ENCODE measurements at places on chromosomes 3 and 15. TPM values are rescaled to one million over a fixed set of nuclear protein-coding genes. Genes with fewer than 3 reads are reported as not detected.

VEPH1 gene
- 2.2 TPM for total RNA-seq

CCR3 gene
- not detected for total RNA-seq

FGF7 gene
- 31.4 TPM for total RNA-seq

EXD1 gene
- not detected for total RNA-seq

CEP19 gene
- 2.6 TPM for total RNA-seq

- H3K27ac ChIP-seq, result no peak overlapping the region
- no peak for DNase-seq
- no peaks in the 10 kb centered on the region for H3K36me3 ChIP-seq
- H3K4me1 ChIP-seq, result no peaks in the 10 kb centered on the region
- no peaks in the 10 kb centered on the region for H3K27me3 ChIP-seq
Observed at GRCh38 chr15:30065025-30065801, 17.5 kb upstream of the GOLGA8J start.

- no peaks in the 10 kb centered on the region for H3K36me3 ChIP-seq
- DNase-seq, result no peak
- H3K27ac ChIP-seq, result no peak overlapping the region
- no peak overlapping the region for H3K4me3 ChIP-seq
Observed at GRCh38 chr3:131236421-131236820, 145.2 kb upstream of the NUDT16 start.

- DNase-seq, result no peak
- H3K4me3 ChIP-seq, result no peak overlapping the region
- H3K4me1 ChIP-seq, result peaks cover 13% of the 10 kb centered on the region
- H3K27me3 ChIP-seq, result peaks cover 35% of the 10 kb centered on the region
- H3K36me3 ChIP-seq, result no peaks in the 10 kb centered on the region
Observed at GRCh38 chr3:128495435-128495970, 2.5 kb upstream of the GATA2 start.

DNA sequence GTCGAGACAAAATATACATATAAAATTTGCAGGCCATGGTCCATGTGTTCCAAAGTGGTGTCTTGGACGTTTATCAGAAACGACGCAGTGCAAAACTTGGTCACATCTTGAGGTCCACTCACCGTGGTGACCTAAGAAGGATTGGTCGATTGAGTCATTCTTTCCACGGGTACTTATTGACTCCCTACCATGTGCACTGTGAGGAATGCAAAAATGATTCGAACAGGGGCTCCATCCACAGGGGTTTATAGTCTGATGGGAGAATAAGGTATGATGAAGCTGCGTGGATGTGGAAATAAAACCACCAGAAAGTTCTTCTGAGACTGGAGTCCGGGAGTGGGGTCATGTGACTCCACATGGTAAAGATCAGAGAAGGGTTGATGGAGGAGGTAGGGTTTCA is 185.2 kb downstream of the ITPR1 start:
- H3K27me3 ChIP-seq, result no peaks in the 10 kb centered on the region
- H3K27ac ChIP-seq, result no peak overlapping the region
- peaks cover 39% of the 10 kb centered on the region for H3K36me3 ChIP-seq

DNA sequence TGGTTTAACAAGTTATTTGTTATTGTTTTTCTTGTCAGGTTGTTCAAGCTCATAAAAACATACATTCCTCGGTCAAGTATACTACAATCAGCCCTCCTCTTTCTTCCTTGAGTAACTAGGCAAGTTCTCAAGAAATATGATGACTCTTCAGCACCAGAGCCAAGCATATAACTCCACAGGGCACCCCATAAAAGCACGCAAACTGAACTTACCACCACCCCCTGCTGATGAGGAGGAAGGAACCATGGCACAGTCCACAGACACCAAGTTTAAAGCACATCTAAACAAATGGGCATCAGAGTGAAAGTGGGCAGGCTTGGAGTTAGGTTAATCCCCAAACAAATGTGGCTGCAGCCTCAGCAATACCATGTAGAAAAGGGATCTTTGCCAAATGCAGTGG is 5.3 kb downstream of the IP6K2 start:
- no peak overlapping the region for H3K27ac ChIP-seq
- no peak overlapping the region for H3K4me3 ChIP-seq
- H3K36me3 ChIP-seq, result peaks cover 13% of the 10 kb centered on the region
- H3K4me1 ChIP-seq, result peaks cover 4% of the 10 kb centered on the region

DNA sequence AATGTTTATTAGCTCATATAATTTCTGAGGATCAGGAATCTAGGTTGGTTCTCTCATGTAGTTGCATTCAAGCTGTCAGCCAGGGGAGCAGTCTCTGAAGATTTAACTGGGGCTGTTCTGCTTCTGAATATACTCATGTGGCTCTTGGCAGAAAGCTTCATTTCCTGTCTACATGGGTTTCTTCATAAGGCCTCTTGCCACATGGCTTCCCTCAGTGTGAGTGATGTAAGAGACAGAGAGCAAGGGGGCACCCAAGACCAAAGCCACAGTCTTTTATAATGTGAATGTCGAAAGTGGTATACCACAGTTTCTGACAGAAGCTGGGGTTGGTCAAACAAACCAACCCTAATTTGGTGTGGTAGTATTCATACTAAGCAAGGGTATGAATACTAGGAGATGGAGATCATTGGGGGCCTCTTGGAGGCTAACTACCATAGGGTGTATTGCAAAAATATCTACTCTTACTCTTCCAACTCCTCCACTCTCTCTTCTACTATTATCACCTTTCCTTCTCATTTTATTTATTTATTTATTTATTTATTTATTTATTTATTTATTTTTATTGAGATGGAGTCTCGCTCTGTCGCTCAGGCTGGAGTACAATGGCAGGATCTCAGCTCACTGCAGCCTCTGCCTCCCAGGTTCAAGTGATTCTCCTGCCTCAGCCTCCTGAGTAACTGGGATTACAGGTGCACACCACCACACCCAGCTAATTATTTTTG is 123.8 kb downstream of the B3GALNT1 start:
- DNase-seq, result no peak
- H3K36me3 ChIP-seq, result no peaks in the 10 kb centered on the region
- H3K27ac ChIP-seq, result no peak overlapping the region
- no peaks in the 10 kb centered on the region for H3K4me1 ChIP-seq

GRCh38 chr3:156291272-156292123 is 171.1 kb downstream of the KCNAB1 start:
- no peak for DNase-seq
- peak overlapping the region; percentile 65 for H3K4me3 ChIP-seq
- H3K27me3 ChIP-seq, result no peaks in the 10 kb centered on the region
- H3K4me1 ChIP-seq, result peaks cover 2% of the 10 kb centered on the region

DNA sequence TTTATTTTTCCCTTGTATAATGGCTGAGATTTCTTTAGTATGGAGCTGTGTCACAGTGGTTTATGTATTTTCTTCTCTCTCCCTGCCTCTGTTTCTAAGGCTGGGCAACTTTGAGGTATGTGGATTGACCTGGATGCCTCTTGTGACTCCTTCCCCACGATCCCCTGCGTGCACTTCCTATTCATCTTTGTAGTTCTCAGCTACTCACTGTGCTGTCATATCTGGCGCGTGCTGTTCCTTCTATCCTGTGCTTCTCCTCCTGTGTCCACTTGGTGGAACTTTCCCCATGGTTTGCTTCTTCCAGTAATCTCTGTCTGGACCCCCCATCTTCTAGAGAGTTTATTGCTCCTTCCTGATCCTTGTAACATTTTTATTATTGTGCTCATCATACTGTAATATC is 97.3 kb downstream of the AKAP13 start:
- no peak for DNase-seq
- no peak overlapping the region for H3K27ac ChIP-seq
- H3K4me3 ChIP-seq, result no peak overlapping the region
- no peaks in the 10 kb centered on the region for H3K36me3 ChIP-seq
- H3K27me3 ChIP-seq, result no peaks in the 10 kb centered on the region

DNA sequence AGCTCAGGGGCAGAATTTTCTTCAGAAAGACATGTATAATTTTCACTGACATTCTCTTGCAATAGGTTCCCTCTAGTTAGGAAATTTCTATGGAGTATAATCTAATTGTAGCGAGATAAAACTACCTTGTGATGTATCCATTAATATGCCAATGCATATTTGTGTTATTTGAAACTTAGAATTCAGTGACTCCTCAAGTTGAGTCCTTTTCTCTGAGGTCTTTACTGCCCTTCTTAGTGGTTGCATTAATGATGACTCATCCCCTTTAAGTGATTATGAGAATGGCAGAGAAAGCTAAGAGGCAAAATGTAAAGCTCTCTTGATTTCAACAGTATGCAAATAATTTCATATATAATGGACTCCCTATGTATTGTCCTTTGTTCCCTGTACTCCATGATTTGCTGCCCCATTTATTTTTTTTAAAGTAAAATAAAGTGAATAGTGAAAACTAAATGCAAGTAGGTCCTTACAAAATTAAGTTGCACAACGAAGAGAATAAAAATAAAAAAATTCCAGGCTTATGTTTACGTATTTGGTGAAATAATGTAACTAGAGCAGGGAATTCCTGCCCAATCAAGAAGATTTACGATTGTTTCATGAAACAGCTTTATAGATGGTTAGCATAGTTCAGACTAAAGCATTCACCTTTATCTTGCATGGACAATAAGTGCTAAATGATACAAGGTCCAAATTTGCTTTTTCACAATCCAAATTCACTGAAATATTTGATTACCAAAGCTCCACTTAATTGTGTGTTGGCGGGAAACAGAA is 78.1 kb downstream of the ZPLD1 start:
- no peaks in the 10 kb centered on the region for H3K27me3 ChIP-seq
- H3K36me3 ChIP-seq, result no peaks in the 10 kb centered on the region
- DNase-seq, result no peak
- no peaks in the 10 kb centered on the region for H3K4me1 ChIP-seq

DNA sequence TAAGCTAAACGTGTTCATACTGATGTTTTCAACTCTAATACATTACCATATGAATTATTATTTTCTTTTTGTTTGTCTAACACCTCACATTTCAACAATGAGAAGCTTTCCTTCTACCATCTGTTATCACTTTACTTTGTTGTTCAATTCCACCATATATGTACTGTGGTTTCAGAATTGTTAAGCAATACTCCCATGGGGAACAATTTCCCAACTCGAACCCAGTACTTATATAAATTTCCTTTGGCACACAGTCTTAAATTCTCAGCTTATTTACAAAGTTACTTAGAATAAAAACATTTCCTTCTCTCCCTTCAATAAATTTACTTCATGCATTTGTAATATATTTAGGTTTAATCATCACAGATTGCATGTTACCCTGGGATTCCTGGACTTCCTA is 1764.4 kb downstream of the OTOL1 start:
- H3K4me1 ChIP-seq, result no peaks in the 10 kb centered on the region
- no peak for DNase-seq
- H3K4me3 ChIP-seq, result no peak overlapping the region
- no peaks in the 10 kb centered on the region for H3K27me3 ChIP-seq
- no peaks in the 10 kb centered on the region for H3K36me3 ChIP-seq

DNA sequence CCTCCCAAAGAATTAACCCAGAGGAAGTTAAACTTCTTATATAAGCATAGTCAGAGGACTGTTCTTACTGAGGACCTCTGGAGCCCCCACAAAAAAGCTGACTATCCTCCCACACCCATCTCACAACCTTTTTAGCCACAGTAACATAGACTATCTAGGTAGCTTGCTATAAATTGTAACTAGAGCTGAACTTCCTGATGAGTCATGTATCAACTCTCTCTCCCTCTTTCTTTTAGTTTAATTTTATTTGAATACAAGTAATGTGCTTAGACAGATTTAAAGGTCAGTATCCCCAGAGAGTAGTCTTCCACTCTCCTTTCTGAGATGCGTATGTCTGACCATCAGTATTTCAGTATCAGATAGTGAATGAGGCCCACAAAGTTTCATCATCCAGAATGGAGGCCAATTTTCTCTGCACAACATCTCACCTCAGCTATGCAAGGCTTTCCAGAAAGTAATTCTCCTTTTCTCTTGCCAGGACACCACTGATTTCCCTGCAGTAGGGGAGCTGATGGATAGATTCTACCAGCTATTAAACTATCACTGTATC is 104.0 kb upstream of the MYRIP start:
- no peaks in the 10 kb centered on the region for H3K27me3 ChIP-seq
- no peaks in the 10 kb centered on the region for H3K4me1 ChIP-seq
- H3K4me3 ChIP-seq, result no peak overlapping the region

DNA sequence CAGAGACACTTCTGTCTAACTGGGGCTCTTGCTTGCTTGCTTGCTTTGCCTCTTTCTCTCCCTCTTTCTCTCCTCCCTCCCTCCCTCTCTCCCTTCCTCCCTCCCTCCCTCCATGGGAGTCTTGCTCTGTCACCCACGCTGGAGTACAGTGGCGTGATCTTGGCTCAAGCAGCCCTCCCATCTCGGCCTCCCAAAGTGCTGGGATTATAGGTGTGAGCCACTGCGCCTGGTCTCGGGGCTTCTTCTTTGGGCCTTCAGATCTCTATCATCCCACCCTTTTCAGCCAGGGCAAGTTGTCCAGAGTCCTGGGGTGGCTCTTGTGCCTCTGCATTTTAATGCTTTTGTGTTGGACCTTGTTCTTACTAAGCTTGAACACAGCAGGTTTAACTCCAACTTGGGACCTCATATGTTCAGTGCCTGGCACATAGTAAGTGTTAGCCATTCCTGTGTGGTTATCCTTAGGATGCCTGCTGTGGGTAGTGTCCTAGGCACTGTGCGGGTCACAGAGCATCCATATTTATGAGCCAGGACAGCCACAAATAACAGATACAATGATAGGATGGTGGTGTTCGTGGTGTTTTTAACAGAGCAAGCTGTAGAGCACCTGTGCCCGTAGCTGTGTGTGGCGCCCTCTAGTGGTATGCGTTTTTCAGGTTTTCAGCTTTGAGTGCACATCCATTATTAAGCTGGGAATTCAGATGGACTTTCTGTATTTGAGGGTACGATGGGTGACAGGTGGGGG is 75.1 kb downstream of the CCK start:
- DNase-seq, result peak; percentile 72
- H3K36me3 ChIP-seq, result peaks cover 12% of the 10 kb centered on the region
- no peak overlapping the region for H3K4me3 ChIP-seq
- H3K27me3 ChIP-seq, result no peaks in the 10 kb centered on the region
- H3K4me1 ChIP-seq, result no peaks in the 10 kb centered on the region

DNA sequence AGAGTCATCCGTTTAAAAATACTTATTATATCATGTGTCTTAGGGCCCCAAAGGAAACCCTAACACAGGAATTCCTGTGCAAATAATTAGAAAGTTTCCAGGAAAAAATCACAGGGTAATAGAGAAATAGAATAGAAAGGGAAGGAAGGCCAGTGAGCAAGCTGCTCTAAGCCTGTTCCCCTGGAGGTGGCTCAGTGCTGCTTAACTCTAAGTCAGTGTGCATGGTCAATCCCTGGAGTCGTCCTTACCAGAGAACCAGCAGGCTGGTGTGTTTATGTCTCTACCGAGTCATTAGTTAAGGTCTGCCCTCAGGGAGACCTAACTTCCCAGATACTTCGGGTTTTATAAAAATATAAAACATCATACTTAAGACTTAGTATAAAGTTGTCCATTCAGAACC is 21.0 kb upstream of the MCF2L2 start:
- H3K4me1 ChIP-seq, result peaks cover 4% of the 10 kb centered on the region
- no peaks in the 10 kb centered on the region for H3K27me3 ChIP-seq
- DNase-seq, result no peak

DNA sequence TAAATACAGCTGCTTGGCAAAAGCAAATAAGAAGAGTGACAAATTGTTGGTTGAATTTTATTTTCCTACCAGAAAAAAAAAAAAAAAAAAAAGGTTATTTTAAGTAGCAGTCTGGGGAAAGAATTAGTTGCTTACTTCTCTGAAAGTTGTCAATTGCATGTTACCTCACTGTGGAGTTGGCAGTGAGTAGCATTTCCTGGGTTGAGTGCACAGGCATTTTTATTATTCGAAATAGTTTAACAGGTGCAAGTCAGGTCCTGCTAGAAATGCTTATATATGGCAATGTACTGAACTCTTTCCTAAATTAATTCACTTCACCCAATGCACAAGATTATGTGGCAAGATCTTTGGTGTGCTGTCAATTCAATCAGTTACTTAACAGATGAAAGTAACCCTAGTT is 680.6 kb downstream of the EPHA3 start:
- no peak for DNase-seq
- H3K27ac ChIP-seq, result no peak overlapping the region
- no peaks in the 10 kb centered on the region for H3K4me1 ChIP-seq
- H3K36me3 ChIP-seq, result no peaks in the 10 kb centered on the region
- no peaks in the 10 kb centered on the region for H3K27me3 ChIP-seq
- no peak overlapping the region for H3K4me3 ChIP-seq
